ENCODE measurements at places on chromosomes 5 and 9.

DNA sequence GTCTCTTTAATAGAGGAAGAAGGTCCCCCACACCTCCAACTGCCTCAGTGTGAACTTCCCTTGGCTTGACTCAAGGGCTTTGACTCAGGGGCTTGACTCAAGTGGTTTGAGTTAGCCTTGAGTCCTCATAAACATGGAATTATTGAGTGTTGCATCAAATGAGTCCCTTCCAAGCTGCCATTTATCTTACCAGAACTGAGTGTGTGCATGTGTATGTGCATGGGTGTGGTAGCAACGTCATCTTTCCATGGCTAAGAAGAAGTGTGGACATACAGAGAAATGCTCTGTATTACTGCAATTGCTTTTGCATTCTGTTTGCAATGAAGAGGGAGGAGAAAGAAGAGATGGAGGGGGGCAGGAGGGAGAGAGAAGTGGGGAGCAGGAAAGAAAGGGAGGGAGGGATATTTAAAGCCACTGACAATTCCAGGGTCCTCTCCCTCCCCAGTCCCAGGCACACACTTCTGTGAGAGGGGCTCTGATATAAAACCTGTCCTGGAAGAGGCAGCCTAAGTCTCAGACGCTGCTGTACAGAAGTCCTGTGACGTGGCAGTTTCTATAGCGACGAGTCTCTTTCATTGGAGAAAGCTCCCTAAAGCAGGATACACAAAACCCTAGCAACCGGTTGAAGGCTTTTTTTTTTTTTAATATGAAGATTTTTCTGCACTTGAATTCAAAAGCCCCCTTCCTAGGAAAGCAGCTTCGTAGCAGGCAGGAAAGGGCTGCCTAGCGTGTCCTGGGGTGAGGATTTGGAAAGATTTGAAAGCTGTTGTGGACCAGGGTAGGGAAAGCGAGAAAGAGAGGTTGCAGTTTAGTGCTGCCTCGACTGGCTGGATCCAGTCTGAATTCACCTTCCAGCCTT is 93.3 kb upstream of the MAP1B start:
- no peak for DNase-seq

DNA sequence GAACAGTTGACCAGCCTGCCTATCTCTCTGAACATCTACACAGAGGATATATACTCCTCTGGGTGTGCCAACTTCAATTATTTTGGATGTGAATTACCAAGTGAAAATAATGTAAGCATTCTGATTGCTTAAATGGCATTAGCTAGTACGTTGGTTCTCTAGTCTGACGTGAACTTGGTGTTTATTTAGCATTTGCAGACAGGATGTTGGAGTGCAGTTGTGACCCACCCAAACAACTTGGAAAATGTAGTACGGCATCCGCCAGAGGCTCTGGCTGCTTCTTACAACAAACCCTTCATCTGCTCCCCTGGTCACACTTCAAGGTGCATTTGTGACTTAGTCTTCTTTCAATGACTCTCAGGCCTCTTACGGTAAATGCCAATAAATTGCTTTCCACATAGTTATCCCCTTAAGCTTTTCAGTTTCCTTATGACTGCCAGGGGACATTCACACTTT is 616.6 kb downstream of the PDE4D start:
- DNase-seq, result no peak

- DNase-seq, result no peak
Observed at GRCh38 chr5:36688722-36689121, 82.3 kb downstream of the SLC1A3 start.

- DNase-seq, result no peak
Observed at GRCh38 chr5:150399524-150400211, 13.0 kb downstream of the CD74 start.

DNA sequence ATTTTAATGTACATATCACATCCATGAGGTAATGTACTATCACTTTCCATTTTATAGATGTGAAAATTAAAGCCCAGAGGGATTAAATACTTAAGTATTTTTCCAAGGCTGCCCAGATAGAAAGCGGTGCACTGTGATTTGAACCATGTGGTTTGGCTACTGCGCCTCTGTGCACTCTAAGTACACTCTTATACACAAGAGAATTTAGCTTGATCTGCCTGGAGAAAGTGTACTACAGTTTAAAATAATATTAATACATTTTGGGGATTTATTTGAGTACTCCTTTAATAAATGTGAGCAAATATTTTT is 360.4 kb upstream of the ACTBL2 start:
- no peak for DNase-seq

GRCh38 chr5:143183989-143184388 is 219.5 kb downstream of the NR3C1 start:
- no peak for DNase-seq

DNA sequence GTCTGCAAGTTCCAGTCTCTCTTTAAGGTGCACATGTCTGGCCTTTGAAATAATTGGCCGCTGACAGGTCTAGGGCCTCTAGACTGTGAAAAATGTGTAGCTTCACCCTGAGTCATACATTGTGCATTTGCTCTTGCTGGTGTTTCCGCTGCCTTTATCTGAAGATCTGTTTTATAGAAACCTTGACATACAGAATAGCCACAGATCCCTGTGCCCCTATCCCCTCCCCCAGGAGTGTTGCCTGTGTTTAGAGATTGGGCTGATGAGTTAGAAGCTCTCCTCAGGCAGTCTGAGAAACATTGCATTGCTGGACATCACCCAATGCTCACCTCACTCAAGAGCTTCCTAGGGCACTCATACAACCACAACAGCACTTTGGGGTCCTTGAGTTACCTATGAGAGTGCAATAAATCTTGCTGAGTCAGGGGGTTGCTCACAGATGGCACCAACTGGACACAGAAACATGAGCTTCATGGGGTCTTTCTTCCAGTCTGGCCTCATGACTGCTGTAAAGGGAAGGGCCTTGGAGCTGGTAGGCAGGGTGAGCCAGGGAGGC is 3.8 kb upstream of the ZNF782 start:
- no peak for DNase-seq

DNA sequence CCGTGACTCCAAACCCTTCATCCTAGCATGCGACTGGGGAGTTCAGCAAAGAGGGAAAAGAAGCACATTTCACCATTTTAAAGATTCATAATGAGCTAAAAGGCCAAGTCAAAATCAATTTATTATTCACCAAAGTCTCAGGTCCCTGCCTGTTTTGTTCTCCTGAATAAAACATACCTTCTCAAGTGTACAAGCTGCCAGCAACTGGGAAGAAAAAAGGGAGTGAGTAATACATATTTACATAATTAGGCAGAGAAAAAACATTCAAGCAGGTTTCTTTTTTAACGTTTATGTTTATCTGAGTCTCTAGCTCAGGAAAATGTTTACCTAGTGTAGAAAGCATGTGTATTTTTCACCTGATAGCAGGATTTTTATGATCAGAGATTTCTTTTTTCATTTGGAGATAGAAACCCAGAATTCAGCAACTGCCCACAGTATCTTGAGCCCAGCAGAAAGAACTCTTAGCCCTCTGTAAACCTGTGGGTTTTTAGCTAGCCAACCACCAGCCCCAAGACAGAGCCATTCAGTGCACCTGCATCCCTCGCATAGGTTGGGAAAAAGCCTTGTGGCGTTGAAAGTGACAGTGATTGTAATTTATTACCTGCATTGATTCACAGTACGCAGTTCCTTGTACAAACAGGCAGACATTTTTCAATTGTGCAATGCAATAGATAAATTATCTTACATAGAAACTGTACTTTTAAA is 117.9 kb upstream of the GRIA1 start:
- no peak for DNase-seq

DNA sequence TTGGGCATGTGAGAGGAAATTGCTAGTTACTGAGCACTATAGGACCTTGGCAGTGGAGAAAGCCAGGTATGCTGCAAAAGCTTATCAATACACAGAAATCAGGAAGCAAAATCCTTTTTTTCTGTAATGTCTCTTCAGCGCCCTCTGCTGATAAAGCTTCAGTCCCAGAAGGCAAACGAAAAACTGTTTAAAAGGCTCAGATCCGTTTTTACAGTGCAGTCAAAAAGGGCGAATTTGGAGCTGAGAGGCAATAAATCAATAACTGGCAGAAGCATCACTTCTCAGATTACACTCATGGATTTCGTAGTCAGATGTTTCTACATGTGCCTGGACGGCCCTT is 1.1 kb upstream of the MAN2A1 start:
- DNase-seq, result no peak

- DNase-seq, result no peak
Observed at GRCh38 chr5:10591159-10591558, 27.3 kb downstream of the ANKRD33B start.

GRCh38 chr9:14989811-14990210 is 79.6 kb upstream of the FREM1 start:
- DNase-seq, result no peak

Data from D721Med (cell line).